ENCODE measurements at places on chromosomes 5 and 9.

- peak; percentile 58 for DNase-seq
Measured at GRCh38 chr5:14063691-14064090, 79.5 kb upstream of the TRIO start.

- DNase-seq, result no peak
Measured at GRCh38 chr9:110136802-110137201, 71.2 kb downstream of the C9orf152 start.

- DNase-seq, result peak; percentile 88
Measured at GRCh38 chr9:131739959-131740648, at the start of gene RAPGEF1. RAPGEF1 (minus strand) TSS chr9:131740076; CDS start chr9:131739830, 246 bp downstream.

- DNase-seq, result no peak
Measured at GRCh38 chr5:33563983-33564908, 123.5 kb downstream of the TARS1 start.

GRCh38 chr5:150141544-150142184 is 14.0 kb downstream of the PDGFRB start:
- peak; percentile 74 for DNase-seq

GRCh38 chr5:115736004-115736689 is 80.3 kb downstream of the CDO1 start:
- DNase-seq, result no peak

DNA sequence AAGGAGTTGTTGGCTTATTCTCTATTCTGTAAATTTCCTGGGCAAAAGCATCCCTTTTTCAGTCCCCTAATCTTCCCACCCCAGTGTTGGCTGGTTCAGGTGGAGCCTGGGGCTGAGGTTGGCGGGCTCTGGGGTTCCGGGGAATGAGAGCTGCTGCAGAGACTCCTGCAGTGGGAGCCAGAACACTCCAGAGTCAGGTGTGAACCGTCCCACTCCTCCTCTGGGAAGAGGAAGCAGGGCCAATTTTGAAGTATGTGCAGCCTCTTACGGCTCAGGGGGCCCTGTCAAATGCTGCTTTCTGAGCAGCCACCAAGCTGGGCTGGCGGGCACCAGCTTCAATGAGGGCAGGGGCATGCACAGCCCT is 42.8 kb downstream of the JADE2 start:
- DNase-seq, result no peak

- peak; percentile 81 for DNase-seq
Measured at GRCh38 chr5:177402271-177403043, 2.0 kb upstream of the PFN3 start.

DNA sequence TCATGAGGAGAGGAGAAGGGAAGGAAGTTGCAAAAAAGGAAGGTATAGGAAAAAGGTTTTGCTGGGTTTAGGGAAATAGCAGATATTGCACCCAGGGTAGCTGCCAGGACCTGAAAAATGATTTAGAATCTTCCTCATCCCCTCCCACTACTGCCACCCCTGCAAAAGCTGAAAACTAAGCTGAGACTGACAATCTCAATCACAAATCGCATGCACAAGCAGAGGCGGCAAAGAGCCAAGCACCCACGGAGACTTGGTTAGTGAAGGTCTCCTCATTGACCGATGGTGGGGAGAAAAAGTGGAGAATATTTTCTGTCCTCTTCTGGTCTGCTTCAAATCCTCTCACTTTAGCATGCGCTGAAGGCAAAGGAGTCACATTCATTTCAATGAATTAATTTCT is 39.1 kb upstream of the PAM start:
- no peak for DNase-seq

- peak; percentile 65 for DNase-seq
Measured at GRCh38 chr5:151155775-151156506, 1.6 kb downstream of the ANXA6 start.

All from astrocyte of the hippocampus (primary cell).